ENCODE measurements at places on chromosomes 2 and 18.

- no peak for DNase-seq
Observed at GRCh38 chr2:134260713-134261112, 6.8 kb downstream of the MGAT5 start.

GRCh38 chr2:236636714-236637470 lies 67.3 kb downstream of the ACKR3 start:
- DNase-seq: peak; percentile 54

GRCh38 chr2:220786216-220786615 lies 785.9 kb downstream of the EPHA4 start:
- no peak for DNase-seq

DNA sequence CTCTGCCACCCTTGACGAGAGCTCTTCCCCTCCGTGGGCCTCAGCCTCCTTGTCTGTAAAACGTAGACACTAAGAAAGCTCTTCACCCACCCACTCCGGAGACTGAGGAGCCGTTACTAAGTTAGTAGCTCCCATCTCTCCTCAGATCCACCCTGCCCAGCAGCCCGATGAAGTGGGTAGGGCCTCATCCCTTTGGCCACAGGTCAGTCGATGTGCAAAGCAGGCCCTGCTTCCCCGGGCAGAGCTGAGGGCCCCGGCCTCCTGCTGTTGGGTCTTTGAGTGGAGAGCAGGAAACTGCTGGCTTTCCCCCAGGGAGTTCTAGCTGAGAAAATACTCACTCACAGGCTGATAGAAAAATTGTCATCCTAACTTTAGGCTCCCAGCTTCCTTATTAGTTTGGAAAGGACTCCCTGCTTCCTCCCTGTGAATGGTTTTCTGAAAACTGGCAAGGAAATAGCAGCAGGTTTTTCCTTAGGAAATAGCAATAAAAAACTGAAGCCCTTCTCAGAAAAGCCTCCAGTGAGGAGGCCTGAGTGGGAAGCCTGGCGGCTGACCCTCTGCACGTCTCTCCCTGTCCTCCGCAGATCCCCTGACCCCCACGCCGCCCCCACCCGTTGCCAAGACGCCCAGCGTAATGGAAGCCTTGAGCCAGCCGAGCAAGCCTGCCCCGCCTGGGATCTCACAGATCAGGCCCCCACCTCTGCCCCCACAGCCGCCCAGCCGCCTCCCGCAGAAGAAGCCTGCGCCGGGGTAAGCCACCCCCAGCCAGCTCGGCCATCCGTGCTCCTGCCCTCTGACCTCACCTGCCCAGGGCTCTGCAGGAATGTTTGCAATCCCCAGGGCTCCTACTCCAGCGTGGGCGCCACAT lies 30.2 kb downstream of the ITGB1BP1 start:
- DNase-seq: peak; percentile 67

DNA sequence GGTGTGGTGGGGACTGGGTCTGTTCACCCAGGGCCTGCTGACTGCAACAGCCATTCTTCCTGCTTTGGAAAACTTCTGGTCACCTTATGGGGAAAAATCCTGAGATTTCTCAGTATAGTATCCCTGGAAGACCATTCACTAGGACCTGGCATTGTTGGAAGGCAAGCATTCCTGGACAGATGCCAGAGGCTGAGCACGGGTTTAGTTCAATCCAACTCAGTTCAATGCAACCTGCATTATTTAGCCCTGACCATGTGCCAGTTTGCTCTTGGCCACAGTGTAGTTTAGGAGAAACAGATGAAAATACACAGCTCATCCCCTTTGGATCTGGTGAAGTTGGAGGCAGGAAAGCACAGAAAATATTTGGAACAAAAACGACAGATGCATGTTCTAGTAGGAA lies 95.9 kb downstream of the LPIN1 start:
- no peak for DNase-seq

GRCh38 chr2:178836807-178837206 lies 29.6 kb upstream of the TTN start:
- no peak for DNase-seq

DNA sequence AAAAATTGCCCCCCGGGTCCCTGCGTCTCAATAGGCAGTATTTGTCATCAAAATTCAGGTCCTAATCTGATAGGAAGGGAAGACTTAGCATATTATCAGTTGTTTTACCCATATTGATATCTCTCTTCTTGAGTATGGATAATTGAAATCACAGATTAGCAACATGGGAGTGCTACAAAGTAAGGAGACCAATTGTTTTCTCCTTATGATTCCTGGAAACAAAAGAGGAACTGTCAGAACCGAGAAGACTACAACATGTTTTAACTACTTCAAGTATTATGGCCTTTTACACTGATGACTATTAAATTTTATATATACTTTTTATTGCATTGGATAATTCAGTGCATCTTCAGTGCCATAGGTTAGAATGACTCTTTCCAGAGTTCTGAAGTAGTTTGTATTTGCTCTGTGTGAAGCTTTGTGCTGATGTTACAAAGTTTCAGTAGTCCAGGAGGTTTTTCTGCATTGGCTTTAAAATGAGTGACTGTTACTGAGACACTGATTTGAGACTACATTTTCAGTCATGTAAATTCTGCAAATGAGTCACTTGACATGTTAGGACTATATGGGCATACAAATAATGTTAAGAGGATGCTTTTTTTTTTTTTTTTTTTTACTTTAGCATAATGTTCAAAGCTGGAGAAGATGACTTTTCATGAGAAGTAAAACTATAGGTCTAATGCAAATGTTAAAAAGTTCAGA lies 19.7 kb upstream of the TLK1 start:
- DNase-seq: no peak

DNA sequence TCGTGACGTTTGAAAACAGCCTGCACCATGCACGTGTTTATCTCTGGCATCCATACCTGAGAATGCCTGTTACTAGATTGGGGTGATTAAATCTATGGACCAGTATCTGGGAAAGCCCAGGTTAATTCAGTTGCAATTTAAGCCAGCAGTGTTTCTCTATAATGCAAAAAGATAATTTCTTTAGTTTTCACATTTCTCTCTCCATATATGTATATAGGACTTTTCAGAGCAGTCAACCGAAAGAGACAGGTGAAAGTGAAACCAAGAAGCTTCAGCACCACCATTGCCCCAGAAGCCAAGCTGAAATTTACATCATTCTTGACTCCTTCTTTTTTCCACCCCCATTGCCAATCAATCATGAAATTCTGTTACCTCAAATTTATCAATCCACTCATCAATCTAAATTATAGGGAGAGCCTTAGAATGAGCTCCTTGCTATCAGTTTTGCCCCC lies 2.7 kb upstream of the LRP2 start:
- no peak for DNase-seq

DNA sequence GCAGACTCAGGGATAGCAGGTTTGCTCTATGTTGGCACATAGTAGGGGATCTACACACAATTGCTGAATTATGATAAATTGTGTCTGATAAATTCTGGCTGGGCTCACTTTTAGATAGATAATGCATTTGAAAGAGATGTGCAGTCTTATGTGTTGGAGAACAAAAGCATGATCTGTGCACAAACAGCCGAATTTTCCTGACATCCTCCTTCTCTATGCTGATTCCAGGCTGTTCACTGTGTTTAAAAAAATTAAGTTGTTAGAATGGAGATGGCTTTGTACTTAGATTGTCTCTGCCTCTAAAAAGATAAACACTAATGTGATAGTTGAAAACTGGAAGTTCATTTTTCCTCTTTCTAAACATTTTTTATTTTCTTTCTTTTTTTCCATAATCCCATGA lies 2.1 kb downstream of the CERS6 start:
- no peak for DNase-seq

DNA sequence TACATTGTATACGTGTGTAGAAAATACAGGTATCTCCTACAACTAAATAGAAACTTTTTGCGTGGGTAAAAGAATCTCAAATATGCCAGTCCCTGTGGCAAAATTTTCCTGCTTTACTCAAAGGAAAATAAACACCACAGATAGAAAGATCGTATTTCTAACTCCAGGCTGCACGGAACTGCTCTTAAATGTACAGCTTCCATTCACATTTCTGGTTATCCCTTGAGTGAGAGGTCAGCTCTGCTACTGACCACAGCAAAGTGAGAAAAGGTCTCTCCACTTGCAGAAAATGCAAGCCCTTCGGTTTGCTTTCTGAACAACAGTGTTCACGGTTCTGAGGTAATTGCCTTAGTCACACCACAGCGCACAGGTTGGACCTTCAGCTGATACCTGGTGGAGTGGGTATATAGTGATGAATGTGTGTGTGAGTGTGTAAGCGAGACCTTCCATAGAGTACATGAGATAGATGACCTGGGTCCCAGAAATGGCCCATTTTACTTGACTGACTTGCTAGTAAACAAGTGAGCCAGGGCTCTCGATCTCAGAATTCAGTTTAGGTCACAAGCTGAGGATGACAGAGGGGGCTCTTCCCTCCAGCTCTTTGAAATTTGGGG lies 52.1 kb downstream of the ALPK2 start:
- DNase-seq: no peak

DNA sequence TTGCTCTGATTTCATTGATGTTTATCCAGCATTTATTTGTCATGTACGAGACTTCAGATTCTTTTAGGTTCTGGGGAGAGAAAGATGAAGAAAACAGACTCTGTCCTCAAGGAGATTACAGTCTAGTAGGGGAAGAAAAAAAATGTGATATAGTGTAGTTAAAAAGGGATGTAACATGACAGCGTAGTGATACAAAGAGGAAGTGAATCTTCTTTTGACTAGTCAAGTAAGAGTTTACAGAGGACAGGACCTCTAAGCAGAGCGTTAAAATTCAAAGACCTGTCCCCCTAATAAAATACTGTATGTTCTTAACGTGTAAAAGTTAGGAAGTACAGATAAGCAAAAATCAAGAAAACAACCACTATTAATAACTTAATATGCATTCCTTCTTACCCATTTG lies 47.7 kb downstream of the NCOA1 start:
- no peak for DNase-seq

- no peak for DNase-seq
Observed at GRCh38 chr2:105181282-105181681, 60.3 kb upstream of the GPR45 start.

GRCh38 chr2:198717451-198717850 lies 740.3 kb downstream of the SATB2 start:
- DNase-seq: no peak

Measured in tibial artery (tissue), 4 donors.